Left forelimb (tissue), 1 donor: ENCODE measurements at places on chromosomes 5 and 9.

DNA sequence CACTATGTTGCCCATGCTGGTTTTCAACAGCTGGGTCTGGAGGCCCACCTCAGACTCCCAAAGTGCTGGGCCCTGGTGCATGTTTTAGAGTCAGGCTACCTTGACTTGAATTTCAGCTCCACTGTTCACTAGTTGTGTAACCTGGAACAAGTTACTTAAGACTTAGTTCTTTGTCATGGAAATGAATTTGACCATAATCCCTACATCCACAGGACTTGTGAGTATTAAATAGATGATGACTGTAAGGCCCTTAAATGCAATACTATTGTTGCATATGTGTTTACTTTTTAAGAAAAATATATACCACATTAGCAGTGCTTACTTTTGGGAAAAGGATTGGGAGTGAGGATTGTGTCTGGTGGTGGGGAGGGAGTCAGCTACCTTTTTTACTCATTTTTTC is 16.4 kb downstream of the PAIP2 start:
- DNase-seq = no peak

DNA sequence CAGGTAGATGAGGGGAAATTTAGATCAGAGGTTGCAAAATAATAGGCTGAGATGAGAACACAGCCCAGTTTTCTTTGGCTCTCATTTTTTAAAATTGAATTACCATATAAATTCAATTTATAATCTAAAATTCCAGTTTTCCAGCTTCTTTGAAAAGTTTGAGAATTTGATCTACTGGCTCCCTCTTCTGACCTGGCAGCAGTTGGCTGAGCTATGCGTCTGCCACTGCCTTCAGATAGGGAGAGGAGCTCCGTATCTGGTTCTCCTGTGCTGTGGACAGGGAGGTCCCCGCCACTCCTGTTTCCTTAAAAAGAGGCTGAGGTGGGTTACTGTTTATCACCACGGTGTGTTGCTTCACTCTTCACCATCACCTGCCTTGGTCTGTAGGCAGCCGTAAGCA is 103.7 kb downstream of the ARHGAP26 start:
- DNase-seq = no peak

GRCh38 chr5:9363449-9363848 is 182.4 kb downstream of the SEMA5A start:
- DNase-seq = no peak

DNA sequence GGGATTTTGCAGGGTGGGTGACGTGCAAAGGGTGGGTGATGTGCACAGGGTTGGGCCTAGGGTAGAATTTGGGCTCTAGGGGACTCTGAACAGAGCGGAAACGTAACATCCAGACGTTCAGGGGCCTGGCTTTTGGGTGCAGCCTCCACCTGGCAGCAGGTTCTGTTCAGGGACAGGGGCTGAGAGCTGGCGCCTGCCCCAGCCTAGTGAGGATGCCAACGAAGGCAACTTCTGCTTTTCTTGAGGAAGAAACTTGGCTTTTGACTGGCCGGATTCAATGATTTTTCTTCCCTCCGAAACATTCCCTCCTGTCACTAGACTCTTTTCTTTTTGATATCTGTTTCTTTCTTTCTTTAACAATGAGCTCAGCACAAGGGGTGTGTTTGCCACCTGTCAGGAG is 38.6 kb upstream of the SLC6A19 start:
- no peak for DNase-seq

- DNase-seq = no peak
Observed at GRCh38 chr5:101653996-101654395, 642.1 kb downstream of the SLCO4C1 start.

DNA sequence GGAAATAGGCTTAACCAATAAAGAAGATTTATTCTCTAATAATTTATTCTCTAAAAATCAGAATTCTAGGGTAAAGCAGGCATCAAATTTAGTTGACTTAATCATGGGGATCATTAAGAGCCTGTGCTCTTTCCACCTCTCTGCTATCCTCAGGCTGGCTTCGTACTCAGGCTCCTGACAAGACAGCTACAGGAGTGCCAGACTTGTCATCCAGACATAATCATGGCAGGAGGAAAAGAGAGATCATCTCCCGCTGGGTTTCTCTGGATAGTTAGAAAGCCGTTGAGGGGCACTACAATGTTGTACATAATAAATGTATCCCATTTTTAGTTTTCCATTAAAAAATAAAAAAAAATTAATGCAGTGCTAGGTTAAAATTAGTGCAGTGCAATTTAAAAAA is 171.9 kb downstream of the SEC61B start:
- no peak for DNase-seq

DNA sequence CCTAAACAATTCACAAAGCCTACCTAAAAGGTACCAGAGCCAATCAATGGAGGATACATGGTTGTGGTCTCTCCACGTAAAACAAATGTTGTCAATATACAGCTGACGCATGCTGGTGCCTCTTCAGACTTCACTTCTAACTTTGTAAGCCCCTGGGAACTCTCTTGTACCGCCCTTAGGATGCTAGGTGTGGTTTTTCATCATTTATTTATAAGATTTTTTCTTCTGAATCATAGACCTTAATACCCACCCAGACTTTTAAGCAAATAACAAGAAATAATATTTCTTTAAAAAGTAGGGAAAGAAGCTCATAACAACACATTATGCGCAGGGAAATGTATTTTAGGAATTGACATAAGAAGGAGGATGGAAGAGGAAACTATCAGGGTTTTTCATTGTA is 33.0 kb downstream of the SSBP2 start:
- DNase-seq = no peak

DNA sequence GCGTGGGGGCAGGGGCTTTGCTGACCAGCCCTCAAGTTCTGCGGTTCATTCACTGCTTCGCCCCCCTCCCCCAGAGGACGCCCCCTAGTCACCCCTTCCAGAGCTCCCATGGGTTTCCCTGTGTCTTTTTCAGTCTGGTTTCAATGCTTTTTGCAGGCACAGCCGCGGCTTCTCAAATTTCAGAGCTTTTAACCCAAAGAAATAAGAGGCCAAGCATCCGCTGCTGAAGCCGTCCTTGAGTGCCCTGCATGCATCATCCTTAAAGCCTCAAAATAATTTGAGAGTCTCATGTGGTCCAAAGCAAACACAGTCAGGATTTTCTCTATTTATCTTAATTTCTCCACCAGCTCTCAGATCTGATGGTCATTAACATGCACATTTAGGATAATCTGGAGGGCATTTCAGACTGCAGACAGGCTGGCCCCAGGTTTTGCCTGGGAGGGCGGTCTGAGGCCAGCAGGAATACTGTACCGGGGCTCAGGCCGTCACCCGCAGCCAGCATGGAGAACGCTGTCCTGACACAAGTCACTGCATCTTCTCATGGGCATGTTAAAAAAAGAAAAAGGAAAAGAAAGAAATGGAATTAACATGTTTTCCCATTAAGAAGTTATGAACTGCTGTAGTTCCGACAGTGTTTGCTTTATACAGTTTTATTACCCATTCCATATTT is 420.8 kb upstream of the IRX4 start:
- no peak for DNase-seq

GRCh38 chr5:1202026-1202797 is 817 bp downstream of the SLC6A19 start:
- DNase-seq = no peak

- no peak for DNase-seq
Observed at GRCh38 chr5:61576556-61576955, 244.5 kb downstream of the ZSWIM6 start.

DNA sequence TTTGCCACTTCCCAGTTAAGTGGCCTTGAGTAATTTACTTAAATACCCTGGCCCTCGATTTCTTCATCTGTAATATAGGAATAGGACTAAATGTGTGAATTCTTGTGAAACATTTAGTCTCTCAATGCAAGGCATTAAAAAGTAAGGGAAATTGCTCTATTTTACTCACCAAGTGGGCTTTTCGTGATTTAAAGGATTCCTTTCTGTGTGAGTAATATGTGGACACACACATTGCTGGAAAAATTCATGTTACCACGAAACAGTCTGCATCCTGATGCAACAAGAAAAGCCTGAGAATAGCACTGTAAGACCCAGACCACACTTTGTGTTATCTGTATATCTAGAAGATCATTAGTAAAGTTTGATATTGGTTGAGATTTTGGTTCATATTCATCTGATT is 1243.0 kb upstream of the CDH9 start:
- no peak for DNase-seq

- DNase-seq = no peak
Observed at GRCh38 chr5:7534505-7534904, 138.6 kb downstream of the ADCY2 start.

DNA sequence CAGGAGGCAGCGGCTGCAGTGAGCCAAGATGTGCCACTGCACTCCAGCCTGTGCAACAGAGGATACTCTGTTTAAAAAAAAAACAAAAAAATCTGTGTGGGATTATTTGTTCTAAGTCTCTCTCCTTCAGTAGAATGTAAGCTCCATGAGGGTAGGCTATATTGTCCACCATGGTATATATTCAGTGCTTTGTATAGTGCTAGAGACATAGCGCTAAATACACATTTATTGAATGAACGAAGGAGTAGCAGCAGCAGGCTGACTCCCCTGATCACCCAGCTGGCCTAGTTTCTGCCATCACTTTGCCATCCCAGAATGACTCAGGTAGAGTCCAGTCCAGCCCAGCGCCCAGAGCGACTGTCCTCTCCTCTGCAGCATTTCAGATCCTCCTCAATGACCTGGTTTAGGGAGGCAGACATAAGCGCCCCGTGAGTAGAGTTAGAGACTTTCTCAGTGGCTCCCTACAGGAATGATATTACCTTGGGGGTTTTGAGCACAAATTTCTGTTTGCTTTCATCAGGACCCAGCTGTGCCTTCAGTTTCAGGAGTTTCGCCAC is 716 bp downstream of the HARS1 start:
- DNase-seq = no peak

DNA sequence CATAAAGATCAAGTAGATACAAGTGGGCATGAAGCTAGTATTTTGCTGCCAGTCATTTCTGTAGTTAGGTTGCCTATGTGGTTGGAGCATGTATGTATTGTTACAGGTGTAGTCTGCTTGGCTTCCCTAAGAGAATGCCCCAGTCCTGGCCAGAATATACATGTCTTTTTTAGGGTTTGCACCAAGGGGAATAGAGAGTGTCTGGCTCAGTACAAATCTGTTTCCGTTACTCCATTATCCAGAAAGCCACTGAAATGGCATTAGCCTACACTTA is 23.2 kb downstream of the TGFBR1 start:
- DNase-seq = no peak

DNA sequence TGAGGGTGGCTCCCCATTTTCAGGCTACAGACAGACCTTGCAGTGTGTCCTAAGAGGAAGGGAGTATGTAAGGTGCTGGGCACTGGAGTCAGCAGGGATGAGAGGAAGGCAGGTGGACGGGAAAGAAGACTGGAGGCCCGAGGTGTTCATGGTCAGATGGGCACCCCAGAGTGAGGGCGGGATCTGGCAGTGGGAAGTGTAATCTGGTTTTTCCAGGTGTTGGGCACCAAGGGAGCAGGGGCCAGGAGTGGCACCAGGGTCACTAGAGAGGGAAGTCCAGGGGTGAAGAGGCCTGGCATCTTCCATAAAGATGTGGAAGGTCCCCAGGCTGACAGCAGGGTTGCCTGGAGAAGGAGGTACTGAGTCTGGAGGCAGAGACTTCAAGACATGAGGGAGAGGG is 29.7 kb downstream of the PITX1 start:
- no peak for DNase-seq

DNA sequence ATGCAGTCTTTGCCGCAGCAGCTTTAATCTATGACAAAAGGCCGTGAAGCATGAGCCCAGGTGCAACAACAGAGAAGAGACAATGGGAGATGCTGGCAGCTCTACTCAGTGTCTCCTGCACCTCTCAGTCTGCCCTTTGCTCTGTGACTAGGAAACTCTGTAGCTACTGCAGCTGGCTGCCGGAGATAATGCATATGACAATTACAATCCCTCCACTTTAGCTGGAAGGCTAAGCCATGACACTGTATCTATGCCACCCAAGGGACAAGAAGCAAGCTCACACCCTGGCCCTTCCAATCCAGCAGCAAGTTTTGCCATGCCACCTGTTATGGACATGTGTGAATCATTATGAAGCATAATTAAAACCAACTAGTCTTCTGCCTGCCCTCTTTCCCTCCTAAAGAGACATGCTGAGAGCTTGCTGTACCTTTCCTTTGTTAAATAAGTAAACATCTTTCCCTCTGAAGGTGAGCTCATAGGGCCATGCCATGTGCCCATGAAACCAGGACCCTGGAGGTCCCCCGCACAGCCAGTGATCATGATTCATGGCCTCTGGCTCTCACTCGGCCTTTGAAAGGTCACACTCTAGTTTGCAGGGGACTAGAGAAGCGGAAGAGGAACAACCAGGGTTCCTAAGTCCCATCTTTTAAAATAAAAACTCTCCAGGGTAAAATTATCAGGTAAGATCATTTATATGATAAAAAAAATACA is 219.4 kb downstream of the SPOCK1 start:
- no peak for DNase-seq

DNA sequence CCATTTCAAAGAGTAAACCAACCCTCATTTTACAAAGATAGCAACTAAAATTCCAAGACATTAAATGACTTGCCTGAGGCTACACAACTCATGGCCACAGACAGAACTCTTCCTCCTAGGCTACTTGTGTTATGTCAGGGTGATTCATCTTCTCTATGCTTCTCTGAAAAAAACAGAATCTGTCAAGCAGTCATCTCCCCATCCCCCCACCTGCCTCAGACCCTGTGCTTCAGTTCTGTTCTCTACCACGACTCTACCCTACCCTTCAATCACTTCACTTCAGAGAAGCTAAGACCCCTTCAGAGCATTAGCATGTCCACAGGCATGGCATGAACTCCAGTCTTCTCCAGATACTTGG is 277.7 kb upstream of the PTGER4 start:
- no peak for DNase-seq
